ENCODE measurements at places on chromosomes 12 and 14.

- H3K27me3 ChIP-seq = no peaks in the 10 kb centered on the region
- H3K4me1 ChIP-seq = no peaks in the 10 kb centered on the region
- no peak overlapping the region for H3K4me3 ChIP-seq
- no peaks in the 10 kb centered on the region for H3K36me3 ChIP-seq
Measured at GRCh38 chr12:53481939-53482586, 17.2 kb downstream of the MAP3K12 start.

DNA sequence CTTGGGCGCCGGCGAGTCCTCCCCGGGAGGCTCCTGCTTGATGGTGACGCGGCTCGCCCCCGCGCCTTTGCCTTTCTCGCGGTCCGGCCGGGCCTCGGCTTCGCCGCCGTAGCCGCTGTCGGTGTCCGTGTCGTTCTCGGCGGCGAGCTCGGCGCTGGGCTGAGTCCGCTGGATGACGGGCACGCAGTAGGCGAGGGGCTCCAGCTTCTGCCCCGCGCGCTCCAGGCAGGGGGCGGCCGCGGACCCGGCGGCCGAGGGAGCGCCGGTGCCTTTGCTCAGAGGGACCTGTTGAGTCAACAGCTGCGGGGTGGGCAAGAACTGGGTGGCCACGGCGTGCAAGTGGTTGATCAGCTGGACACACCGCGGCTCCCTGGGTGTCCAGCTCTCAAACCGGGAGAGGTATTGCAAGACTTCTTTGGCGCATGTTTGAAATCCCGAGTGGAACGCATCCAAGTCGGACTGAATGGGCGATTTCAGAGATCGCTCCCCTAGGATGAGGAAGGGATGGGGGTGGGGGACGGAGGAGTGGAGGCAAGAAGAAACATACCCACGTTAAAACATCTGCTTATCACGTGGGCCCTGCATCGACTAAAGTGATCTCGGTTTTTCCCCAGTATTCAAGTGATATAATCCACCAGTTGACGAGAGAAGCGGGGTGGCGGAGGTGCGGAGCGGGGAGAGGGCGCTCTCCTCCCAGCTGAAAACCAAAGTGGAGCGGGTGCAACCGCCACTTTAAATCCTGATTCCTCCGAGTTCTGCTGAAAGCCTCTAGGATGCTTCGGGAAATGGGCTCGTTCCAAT is 2.0 kb downstream of the BHLHE41 start:
- peak overlapping the region; percentile 75 for H3K4me3 ChIP-seq
- DNase-seq = peak; percentile 84
- peaks cover 14% of the 10 kb centered on the region for H3K27me3 ChIP-seq
- no peaks in the 10 kb centered on the region for H3K36me3 ChIP-seq

GRCh38 chr12:71935594-71935993 is 3.1 kb upstream of the TPH2 start:
- no peak overlapping the region for H3K4me3 ChIP-seq
- no peak overlapping the region for H3K27ac ChIP-seq
- no peak for DNase-seq
- H3K4me1 ChIP-seq = no peaks in the 10 kb centered on the region

GRCh38 chr12:110269622-110270124 is 11.4 kb upstream of the ATP2A2 start:
- peaks cover 4% of the 10 kb centered on the region for H3K27me3 ChIP-seq
- no peak for DNase-seq
- no peaks in the 10 kb centered on the region for H3K36me3 ChIP-seq
- H3K27ac ChIP-seq = no peak overlapping the region
- H3K4me1 ChIP-seq = no peaks in the 10 kb centered on the region
- H3K4me3 ChIP-seq = no peak overlapping the region

- no peaks in the 10 kb centered on the region for H3K36me3 ChIP-seq
Measured at GRCh38 chr12:82207556-82207955, 150.6 kb downstream of the CCDC59 start.

GRCh38 chr14:87810711-87811110 is 182.3 kb downstream of the GALC start:
- H3K4me3 ChIP-seq = no peak overlapping the region
- no peak for DNase-seq
- no peaks in the 10 kb centered on the region for H3K4me1 ChIP-seq
- H3K27me3 ChIP-seq = no peaks in the 10 kb centered on the region
- no peak overlapping the region for H3K27ac ChIP-seq
- H3K36me3 ChIP-seq = no peaks in the 10 kb centered on the region

DNA sequence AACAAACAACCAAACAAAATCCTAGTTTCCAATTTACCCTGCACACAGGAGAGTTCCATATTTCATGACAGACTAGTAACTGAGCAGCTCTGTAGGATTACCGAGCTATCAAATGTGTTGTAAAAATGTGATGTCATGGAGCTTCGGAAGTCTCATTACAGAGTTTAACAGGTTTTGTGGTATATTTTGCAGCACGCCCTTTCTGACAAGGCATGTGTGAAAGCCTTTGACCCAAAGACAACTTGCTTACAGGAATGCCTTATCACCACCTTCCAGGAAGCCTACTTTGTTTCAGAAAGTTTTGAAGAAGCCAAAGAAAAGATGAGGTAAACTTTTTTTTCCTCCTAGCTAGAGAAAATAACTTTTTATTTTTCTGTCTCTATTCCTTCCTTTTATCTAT is 92.4 kb downstream of the TPH2 start:
- no peak overlapping the region for H3K27ac ChIP-seq
- peaks cover 3% of the 10 kb centered on the region for H3K27me3 ChIP-seq
- H3K4me3 ChIP-seq = no peak overlapping the region
- DNase-seq = no peak
- no peaks in the 10 kb centered on the region for H3K4me1 ChIP-seq

GRCh38 chr14:85536833-85537190 is 6.9 kb downstream of the FLRT2 start:
- peaks cover 22% of the 10 kb centered on the region for H3K27me3 ChIP-seq
- no peak overlapping the region for H3K27ac ChIP-seq
- no peak overlapping the region for H3K4me3 ChIP-seq
- no peak for DNase-seq
- H3K36me3 ChIP-seq = no peaks in the 10 kb centered on the region

- no peaks in the 10 kb centered on the region for H3K4me1 ChIP-seq
- no peak overlapping the region for H3K4me3 ChIP-seq
- H3K27me3 ChIP-seq = no peaks in the 10 kb centered on the region
- DNase-seq = no peak
- no peaks in the 10 kb centered on the region for H3K36me3 ChIP-seq
- H3K27ac ChIP-seq = no peak overlapping the region
Measured at GRCh38 chr12:29216797-29217575, 67.9 kb downstream of the FAR2 start.

DNA sequence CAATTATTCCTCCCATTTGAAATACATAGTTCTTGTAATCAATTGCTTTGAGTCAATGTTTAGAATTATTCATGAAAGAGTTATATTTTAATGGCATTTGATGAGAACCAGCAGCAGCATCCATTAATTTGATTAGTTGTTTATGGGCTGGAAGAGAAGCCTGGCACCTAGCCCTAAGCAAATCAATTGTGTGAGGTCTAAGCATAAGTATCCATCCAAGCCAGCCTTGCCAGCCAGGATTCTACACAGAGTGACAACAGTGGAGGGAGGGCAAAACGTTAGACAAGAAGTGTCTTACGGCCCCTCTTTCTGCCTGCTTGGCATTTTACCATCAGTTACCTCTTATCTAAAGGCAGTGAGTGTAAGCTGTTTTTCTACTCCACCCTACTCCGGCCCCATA is 478.5 kb downstream of the NELL2 start:
- H3K4me1 ChIP-seq = no peaks in the 10 kb centered on the region
- H3K27me3 ChIP-seq = no peaks in the 10 kb centered on the region
- H3K27ac ChIP-seq = no peak overlapping the region
- H3K4me3 ChIP-seq = no peak overlapping the region

DNA sequence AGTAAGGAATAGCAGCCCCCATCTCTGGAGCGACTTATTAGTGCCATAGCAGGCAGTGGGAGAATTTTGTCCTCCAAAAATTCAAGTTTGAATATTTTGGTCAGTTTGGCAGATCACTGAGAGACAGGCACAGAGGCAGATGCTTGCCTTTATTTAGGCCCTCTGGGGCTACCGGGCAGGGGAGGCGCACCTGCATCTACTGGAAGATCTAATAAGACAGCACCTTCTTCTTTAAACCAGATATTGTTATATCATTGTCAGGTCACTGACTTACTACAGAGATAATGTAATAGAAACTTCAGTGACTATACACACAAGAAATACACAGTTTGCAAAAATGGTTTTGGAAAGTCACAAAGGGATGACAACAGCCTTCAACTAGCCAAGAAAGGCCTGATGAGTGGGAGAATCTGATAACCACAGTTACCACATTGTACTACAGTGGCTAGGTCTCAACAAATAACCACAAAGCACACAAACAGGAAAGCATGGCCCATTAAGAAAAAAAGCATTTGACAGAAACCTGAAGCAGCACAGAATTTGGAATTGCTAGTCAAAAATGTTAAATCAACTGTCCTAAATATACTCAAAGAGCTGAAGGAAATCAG is 56.8 kb downstream of the CDK17 start:
- no peaks in the 10 kb centered on the region for H3K36me3 ChIP-seq
- H3K27me3 ChIP-seq = no peaks in the 10 kb centered on the region
- no peak overlapping the region for H3K4me3 ChIP-seq

- no peaks in the 10 kb centered on the region for H3K36me3 ChIP-seq
- H3K4me1 ChIP-seq = no peaks in the 10 kb centered on the region
- no peaks in the 10 kb centered on the region for H3K27me3 ChIP-seq
- no peak overlapping the region for H3K27ac ChIP-seq
- no peak overlapping the region for H3K4me3 ChIP-seq
Measured at GRCh38 chr14:41446008-41446407, 160.7 kb upstream of the LRFN5 start.

DNA sequence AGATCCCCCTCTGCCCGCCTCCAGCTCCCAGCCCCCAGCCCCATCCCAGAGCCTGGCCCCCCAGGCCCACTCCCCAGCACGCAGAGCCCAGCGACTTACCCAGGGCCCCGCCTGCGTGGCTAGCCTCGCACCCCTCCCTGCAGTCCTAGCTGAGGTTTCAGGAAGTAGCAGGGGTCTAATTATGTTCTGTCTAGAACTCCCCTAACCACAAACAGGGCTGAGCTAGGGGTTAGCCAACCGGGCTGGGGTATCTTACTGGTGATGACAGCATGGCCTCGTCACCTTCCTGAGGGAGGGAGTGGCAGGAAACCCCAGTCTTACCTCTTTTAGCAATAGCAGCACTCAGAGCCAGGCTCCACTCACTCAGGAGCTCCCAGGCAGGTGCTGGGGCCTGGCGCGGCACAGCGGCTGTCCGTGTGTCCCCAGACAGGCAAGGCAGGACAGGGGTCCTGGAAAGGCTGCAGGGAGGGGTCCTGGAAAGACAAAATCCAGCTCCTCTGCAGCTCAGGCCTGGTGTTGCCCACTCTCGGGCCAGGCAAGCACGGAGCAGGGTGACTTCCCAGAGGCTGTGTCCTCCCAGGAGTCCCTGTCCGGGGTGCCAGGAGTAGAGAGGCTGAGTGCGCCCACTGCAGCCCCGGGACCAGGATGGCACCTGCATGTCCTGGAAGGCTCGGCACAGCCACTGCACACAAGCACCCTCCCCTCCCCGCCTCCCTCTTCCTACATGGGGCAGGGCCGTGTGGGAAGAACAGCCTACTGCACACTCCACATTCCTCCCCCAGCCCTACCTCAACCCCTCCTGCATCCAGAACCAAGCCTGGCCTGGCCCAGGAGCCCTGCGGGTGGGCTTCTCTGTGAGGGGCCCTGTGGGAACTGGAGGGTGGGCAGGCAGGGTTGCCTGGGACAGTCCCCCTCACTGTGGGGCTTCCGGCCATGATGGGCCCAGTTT is at the start of gene GPR132:
Gene GPR132, minus strand, starts transcription at position 151 of the 949 bp plus-strand sequence. CDS start 10,010 bp downstream, outside the sequence.
- H3K36me3 ChIP-seq = no peaks in the 10 kb centered on the region
- H3K27me3 ChIP-seq = no peaks in the 10 kb centered on the region
- H3K4me1 ChIP-seq = peaks cover 95% of the 10 kb centered on the region

DNA sequence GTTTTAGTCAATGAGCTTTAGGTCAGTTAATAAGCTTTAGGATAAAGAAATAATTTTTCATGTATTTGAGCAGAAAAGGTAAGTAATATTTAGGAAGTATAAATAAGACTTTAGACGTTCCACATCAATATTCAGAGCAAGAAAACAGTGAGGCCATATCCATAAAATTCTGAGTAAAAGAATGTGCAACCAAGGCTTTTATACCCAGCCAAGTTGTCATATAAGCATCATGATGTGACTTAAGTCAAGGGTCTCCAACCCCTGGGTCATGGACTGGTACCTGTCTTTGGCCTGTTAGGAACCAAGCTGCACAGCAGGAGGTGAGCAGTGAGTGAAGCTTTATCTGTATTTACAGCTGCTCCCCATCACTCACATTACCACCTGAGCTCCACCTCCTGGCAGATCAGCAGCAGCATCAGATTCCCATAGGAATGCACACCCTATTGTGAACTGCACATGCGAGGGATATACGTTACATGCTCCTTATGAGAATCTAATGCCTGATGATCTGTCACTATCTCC is 74.1 kb downstream of the ZNF664 start:
- H3K27ac ChIP-seq = no peak overlapping the region
- H3K27me3 ChIP-seq = no peaks in the 10 kb centered on the region
- no peak overlapping the region for H3K4me3 ChIP-seq
- no peaks in the 10 kb centered on the region for H3K36me3 ChIP-seq

DNA sequence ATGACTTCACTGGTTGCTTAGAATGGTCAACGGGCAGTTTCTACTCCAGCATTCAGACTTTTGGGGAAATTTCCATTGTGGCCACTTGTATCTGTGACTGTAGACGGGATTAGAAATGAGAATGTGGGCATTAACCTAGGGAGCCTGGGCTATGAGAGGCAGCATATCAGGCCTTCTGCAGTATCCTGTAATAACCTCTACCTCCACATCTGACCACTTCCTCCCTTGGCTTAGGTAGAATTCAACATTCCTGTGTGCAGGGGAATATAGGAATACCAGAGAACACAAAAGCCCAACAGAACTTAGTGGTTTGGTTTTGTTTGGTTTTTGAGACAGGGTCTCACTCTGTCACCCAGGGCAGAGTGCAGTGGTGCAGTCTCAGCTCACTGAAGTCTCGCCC is 76.4 kb upstream of the HOXC13 start:
- no peak overlapping the region for H3K4me3 ChIP-seq
- no peak overlapping the region for H3K27ac ChIP-seq
- DNase-seq = no peak
- no peaks in the 10 kb centered on the region for H3K36me3 ChIP-seq
- no peaks in the 10 kb centered on the region for H3K27me3 ChIP-seq

DNA sequence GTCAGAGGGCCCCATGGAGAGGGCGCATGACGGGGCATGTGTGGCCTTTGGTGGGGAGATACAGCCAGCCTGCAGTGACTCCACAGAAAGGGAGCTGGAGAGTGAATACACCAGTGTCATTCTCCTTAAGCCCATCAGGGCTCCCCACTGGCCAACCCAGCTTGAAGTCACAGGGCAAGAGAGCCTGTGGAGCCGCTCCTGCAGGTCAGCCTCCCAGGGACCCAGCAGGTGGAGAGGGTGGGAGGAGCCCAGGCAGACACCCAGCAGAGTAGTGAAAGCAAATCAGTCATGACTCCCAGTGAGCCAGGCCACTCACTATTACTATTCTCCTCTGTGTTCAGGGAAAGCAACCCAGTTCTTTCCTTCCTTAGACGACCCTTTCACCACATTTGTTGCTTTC is 110.0 kb upstream of the CPM start:
- H3K4me3 ChIP-seq = no peak overlapping the region
- H3K36me3 ChIP-seq = no peaks in the 10 kb centered on the region
- no peaks in the 10 kb centered on the region for H3K27me3 ChIP-seq
- no peak overlapping the region for H3K27ac ChIP-seq

Data from B cell (primary cell).